ENCODE measurements at places on chromosomes 4 and X.
A peak's percentile ranks its signal among the peaks of the same experiment; 100 is the strongest.

GRCh38 chrX:13511241-13511943 is 58.0 kb upstream of the EGFL6 start:
- DNase-seq = no peak

- DNase-seq = no peak
These were observed 142.2 kb downstream of the ARHGAP10 start for GRCh38 chr4:147874109-147874508.

- no peak for DNase-seq
These were observed 782.2 kb downstream of the ARAP2 start for GRCh38 chr4:35461931-35462659.

GRCh38 chr4:89657931-89658700 is 178.8 kb downstream of the SNCA start:
- no peak for DNase-seq

GRCh38 chrX:83829874-83830273 is 31.1 kb upstream of the CYLC1 start:
- DNase-seq = no peak

DNA sequence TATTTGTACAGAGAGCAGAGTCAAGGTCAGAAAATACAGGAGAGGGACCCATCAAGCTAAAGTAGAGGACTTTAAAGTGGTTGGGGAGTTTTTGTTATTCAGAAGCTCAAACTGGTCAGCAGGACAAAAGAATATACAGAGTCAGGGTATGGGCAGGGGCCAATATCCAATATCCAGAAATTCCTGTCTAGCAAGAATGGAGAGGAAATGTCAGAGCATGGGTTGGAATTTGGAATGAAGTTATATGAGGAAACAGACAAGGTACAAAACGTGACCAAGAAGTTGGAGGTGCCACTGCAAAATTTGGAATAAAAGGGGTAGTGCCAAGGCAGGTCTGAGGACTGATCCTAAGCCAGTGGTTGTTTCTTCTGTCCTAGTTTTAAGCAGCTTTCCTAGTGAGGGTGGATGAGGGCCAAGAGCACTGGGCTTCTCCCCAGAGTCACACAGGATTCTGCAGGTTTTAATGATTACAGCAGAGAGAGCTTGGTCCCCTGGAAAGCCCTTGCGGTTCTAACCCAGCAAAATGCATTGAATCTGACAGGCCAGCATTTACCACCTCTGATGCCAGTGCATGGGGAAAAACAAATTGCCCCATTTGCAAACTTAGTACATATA is 304.7 kb upstream of the FTHL17 start:
- DNase-seq = no peak

DNA sequence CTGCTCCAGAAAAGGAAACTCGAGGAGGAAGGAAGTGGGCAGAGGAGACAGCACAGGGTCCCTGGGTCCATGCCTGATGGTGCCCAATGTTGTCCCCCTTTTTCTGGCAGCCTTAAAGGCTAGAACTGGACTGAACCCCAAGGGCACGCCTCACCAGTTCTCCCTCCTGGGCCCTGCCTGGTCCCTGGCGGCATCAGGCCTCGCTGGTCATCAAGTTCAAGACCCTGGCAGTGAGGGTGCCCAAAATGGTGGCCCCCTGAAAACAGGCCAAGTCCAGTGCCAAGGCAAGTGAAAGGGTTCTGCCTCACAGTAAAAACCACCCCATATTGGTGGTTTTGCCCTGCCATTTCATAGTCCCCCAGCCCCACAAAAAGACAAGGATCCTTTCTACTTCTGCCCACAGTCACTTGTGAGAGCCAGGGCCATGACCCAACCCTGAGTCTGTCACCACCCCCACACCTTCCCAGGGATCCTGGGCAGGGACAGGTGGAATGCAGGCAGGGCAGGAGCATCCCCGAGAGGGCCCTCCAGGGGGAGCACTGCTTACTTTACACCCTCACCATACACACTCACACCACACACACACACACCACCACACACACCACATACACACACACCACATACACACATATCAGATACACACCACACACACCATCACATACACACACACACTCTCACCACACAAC is 107.6 kb downstream of the DCTD start:
- DNase-seq = no peak

DNA sequence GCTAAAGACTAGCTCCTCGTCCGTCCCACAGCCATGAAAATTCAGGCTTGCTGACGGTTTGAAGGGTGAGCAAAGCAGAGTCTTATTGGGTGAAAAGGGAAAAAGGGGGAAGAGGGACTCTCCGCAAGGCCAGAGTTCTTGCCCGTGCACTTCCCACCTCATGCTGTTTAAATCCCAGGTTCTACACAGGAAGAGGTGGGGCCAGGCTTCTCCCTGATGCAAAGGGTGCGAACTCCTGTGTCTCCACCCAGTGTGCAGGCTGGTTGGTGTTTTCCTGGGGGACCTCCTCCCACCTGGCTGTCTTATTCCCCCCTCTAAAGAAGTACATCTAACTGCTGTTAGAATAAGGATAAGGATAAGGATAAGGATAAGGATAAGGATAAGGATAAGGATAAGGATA is 18.0 kb upstream of the LANCL3 start:
- no peak for DNase-seq

DNA sequence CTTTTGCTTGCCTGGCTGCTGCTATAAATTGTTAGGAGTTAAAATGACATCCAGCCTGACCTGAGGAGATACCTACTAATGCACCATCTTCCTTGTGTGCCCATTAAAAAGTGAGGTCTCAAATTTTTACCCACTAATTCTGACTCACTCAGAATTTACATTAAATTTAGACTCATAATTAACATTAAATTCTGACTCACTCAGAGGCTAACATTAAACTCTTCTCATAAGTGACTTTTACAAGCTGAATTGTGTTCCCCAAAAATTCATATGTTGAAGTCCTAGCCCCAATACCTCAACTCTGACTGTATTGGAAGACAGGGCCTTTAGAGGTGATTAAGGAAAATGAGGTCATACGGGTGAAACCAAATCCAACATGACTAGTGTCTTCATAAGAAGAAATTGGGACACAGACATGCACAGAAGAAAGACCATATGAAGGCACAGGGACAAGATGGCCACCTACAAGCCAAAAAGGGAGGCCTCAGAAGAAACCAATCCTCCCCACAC is 11.8 kb downstream of the CASP6 start:
- no peak for DNase-seq

DNA sequence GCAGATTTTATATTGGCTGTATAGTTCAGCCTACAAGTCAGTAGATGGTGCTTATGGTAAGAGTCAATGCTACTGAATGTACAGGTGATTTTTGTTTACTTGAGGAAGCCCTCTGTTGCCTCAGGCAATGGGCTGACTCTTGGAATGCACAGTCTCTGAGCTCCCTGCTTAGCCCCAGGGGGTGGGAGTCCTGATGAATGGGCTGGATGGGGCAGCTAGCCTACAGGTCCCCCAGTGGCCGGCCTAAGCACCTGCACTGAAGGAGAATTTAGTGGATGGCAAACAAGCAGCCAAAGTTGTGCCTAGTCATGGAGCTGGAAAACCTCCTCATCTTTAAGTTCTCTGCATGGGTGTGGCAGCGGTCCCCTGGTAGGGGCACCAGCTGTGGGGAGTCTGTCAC is 101.8 kb upstream of the CXorf51B start:
- no peak for DNase-seq

- DNase-seq = no peak
These were observed 74.0 kb downstream of the STK32B start for GRCh38 chr4:5125321-5125720.

DNA sequence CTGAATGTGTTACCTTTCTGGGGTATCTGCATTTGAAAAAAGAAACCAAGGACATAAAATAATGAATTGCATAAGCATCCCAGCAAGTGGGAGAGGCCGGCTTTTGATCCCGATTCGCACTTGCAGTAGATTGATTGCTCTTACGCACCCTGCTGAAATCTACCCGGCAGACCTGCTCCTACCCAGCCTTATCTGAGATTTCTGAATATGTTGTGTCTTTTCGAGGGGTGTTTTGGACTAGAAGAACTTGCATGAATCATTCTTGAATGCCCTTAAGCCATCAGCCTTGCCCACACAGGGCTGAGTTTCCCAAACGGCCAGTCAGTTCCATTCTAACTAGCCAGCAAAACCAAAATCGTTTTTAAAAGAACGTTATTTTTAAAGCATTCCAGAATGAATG is 174.4 kb upstream of the BCOR start:
- no peak for DNase-seq

GRCh38 chr4:76562836-76563453 is 127.9 kb downstream of the SHROOM3 start:
- no peak for DNase-seq

GRCh38 chr4:25838526-25838925 is 24.3 kb downstream of the SEL1L3 start:
- DNase-seq = peak; percentile 40

DNA sequence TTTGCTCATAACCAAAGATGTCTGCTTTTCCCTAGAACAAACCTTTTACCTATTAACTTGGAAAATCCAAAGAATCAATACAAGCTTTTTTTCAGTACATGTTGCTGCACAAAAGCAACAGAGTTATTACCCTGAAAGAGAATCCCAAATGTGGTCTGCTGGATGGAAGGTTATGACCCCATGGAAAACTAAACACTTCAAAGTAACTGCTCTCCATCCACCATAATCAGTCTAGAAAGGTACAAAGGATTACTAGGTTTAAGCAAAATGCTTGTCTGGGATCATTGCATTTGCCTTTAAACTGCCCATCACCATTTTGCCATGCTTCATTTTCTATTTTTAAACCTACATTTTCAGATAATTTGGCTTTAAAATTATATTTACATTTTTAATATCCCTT is 11.7 kb downstream of the MMRN1 start:
- DNase-seq = no peak

- DNase-seq = no peak
These were observed 549.3 kb downstream of the IQCM start for GRCh38 chr4:149266301-149266700.

DNA sequence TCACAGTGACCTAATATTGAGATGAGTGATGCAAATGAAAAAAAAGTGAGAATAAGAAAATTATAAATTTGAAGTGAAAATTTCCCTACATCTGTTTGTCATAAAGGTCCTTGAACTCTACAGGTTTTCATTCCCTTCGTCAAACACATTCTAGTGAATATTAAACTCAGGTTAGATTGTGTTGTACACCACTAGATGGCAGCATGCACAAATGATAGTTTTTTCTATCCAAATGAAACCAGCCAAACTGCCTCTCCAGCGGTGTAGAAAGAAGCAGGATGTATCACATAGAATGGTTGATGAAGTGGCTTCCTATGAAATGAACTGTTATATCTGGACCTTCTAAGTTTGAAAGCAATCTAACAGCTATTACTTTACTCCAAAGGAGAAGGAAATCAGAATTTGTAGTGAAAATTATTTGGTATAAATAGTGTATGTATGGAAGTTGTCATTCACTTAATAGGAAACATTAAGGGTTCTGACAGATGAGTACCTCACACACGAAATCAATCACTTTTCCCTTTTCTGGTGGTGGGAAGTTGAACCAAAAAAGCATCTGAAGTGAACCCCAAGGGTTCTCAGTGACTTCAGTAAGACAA is 382.7 kb downstream of the UNC5C start:
- DNase-seq = no peak

DNA sequence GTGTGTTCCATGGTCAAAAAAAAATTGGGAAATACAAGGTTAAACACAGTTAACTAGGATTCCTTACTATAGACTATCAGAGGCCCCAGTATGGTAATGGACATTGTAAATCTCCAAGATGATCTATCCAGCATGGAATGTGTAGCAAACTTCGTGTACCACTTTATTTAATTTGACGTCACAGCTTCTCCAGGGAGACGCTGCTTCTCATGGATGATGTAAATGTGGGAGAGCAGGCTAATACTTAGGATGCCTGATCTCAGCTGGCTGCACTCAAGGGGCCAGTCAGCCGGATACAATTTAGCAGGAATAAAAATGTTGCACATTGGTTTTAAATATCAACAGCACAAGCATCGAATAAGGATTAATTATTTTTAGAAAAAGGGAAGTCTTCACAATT is 111.7 kb upstream of the HPF1 start:
- DNase-seq = no peak

DNA sequence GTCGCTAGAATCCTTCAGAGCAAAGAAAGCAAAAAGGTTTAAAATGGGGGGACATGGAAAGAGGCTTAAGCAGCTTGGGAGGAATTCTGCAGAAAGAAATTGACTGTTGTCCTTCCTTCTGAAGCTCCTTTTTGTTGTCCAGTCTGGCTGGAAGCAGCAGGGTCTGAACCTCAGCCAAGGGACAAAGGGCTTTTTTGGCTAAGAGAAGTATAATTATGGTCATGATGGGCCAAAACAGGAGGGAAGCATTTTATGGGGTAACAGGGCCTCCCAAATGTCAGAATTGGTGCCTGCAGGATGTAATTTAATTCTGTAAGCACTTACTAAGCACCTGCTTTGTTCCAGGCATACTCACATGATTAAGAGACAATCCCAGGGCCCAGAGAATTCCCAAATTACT is 74.2 kb upstream of the CPEB2 start:
- no peak for DNase-seq

DNA sequence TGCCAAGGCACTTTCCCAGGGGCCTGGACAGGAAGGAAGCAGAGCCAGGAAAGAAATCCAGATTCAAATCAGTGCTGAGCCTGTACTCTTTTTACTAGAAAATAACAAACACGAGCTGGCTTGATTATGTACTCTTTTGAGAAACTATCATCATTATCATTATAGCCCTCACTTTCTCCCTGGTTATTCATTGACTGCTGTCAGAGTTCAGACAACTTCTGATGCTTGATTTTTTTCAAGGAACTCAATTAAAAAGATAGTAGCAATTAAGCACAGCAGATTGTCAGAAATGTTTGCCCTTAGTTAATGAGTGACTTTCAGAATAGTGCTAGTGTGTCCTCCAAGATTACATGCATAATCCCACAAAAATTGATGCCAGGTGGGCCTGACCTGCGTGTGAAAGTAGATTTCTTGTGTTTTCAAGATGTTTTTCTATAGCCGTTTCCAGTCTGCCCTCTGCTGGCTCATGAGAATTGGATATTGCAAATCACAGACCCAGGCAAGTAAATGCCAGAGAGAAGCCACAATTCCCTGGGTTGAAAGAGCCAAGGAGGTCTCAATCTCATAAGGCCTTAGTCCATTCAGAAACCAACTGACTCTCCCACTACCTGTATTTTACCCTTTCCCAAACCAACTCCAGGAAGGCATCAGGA is 14.3 kb upstream of the PNPLA4 start:
- no peak for DNase-seq

- no peak for DNase-seq
These were observed 53.1 kb downstream of the GAK start for GRCh38 chr4:878796-879728.

- DNase-seq = no peak
These were observed 1999.4 kb upstream of the AGA start for GRCh38 chr4:179441596-179441995.

GRCh38 chr4:1466034-1466862 is 60.0 kb upstream of the NKX1-1 start:
- no peak for DNase-seq

- DNase-seq = no peak
These were observed 430.5 kb downstream of the NAP1L3 start for GRCh38 chrX:93242897-93243296.

All from coronary artery (tissue), 2 donors.